Muscle of arm (tissue), 14 donors: ENCODE measurements at places on chromosomes 13 and 19. TPM values are rescaled to one million over a fixed set of nuclear protein-coding genes. Genes with fewer than 3 reads are reported as not detected.

Gene ZNF665
- 2.6 TPM for polyA plus RNA-seq

Gene SMAD9
- polyA plus RNA-seq, result 15.0 TPM

Gene PTPRH
- 0.16 TPM for polyA plus RNA-seq

- DNase-seq, result no peak
Measured at GRCh38 chr19:648305-648704, 8.6 kb downstream of the FGF22 start.

GRCh38 chr19:48656840-48657474, 11.0 kb upstream of the CA11 start:
- DNase-seq, result no peak

DNA sequence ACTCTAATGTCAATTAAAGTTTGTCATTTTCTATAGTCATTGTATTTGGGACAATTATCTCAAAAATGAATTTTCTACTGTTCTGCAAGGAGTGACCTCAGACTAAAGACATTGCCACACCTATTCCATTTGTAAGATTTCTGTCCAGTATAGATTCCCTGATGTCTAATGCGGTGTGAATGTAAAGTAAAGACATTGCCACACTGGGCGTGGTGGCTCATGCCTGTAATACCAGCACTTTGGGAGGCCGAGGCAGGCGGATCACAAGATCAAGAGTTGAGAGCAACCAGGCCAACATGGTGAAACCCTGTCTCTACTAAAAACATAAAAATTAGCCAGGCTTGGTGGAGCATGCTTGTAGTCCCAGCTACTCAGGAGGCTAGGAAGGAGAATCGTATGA, 13.8 kb upstream of the ZNF83 start:
- DNase-seq, result no peak

DNA sequence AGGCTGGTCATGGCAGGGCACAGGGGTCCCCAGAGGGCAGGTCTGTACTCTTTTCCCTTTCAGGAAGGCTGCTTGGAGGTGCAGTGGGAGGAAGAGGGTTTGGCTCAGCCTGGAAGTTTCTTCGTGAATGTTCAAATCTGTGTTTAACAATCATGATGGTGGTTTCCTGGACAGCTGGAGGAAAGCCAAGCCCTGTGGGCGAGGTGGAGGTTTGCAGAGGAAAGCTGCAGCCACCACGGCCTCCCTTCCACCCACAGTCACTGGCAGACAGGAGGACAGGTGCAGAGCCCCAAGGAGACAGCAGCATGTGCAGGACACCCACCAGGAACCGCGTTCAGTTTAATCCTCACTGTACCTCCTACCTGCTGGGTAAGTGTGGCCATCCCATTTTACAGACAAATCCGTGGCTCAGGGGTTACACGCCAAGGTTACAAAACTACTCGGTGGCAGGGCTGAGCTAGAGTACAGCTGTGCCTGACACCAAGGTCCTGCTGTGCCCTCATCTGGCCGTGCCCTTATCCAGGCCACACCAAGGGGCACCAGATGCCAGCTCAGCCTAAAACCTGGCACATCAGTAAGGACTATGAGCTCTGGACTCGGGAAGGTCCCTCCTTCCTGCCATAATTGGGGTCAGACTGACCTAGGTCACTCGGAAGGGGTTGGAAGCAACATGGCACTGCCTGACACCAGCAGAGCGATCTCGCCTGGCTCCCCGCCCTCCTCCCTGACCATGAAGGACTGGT, 34.1 kb downstream of the SUGP2 start:
- DNase-seq, result no peak

- DNase-seq, result no peak
Measured at GRCh38 chr13:94344126-94344818, 135.2 kb downstream of the DCT start.

GRCh38 chr19:53906211-53907192, 2.6 kb upstream of the CACNG7 start:
- no peak for DNase-seq
